HFFc6 (cell line): ENCODE measurements at places on chromosomes 4 and X. TPM values are rescaled to one million over a fixed set of nuclear protein-coding genes. Genes with fewer than 3 reads are reported as not detected.

The NPY5R gene
- not detected in 3 replicates for total RNA-seq

DNA sequence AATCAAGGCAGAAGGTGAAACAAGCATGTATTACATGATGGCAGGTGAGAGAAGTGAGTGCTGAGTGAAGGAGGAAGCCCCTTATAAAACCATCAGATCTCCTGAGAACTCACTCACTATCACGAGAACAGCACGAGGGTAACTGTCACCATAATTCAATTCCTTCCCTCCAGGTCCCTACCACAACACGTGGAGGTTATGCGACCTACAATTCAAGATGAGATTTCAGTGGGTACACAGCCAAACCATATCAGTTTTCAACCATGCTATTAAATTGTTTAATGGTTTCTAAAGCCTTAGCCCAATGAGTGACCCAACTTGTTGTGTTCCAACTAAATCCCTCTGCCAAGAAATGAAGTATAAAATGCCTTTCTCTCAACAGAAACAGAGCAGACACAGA is 519.8 kb downstream of the GBA3 start:
- no peaks in the 10 kb centered on the region for H3K4me1 ChIP-seq
- no peak overlapping the region for H3K4me3 ChIP-seq
- no peaks in the 10 kb centered on the region for H3K36me3 ChIP-seq
- H3K27ac ChIP-seq = no peak overlapping the region
- no peaks in the 10 kb centered on the region for H3K27me3 ChIP-seq

GRCh38 chrX:79336869-79337815 is 30.0 kb downstream of the ITM2A start:
- no peak overlapping the region for H3K4me3 ChIP-seq
- H3K27ac ChIP-seq = no peak overlapping the region
- no peaks in the 10 kb centered on the region for H3K27me3 ChIP-seq
- H3K36me3 ChIP-seq = no peaks in the 10 kb centered on the region

DNA sequence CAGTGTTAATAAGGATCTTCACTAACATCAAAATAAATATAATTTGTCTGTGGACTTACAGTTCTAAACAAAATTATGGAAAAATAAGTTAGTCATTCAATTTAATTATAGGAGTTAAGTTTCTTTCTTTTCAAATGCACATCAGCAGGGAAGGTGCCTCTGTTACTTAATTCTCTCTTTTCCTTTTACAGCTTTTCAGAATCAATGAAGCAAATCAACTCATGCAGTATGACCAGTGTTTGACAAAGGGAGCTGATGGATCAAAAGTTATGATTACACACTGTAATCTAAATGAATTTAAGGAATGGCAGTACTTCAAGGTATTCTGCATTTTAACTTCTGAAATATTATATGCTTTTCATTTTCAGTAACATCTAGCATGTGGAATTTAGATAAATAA is 15.9 kb downstream of the HMGB2 start:
- no peak overlapping the region for H3K4me3 ChIP-seq
- peaks cover 25% of the 10 kb centered on the region for H3K4me1 ChIP-seq
- no peaks in the 10 kb centered on the region for H3K27me3 ChIP-seq
- no peak overlapping the region for H3K27ac ChIP-seq
- DNase-seq = no peak

DNA sequence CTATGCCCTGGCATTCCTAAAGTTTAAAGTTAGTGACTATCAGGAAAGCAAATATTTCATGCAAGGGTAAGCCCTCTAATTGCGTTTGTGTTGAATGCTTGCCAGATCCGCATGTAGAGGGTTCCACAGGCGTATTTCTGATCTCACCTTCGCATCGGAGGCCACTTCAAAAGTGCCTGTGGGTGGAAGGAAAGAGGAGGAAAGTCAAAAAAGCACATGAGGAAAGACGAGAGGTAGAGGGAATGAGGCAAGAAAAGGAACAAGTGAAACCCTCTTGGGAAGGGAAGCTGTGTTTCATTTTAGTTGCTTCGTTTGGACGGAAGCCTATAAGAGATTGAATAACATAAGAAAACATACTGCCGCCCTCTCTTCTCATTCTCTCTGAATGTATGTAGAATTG is 628.8 kb downstream of the SPRY1 start:
- H3K4me1 ChIP-seq = peaks cover 2% of the 10 kb centered on the region
- H3K4me3 ChIP-seq = no peak overlapping the region
- H3K27ac ChIP-seq = no peak overlapping the region
- H3K36me3 ChIP-seq = no peaks in the 10 kb centered on the region

DNA sequence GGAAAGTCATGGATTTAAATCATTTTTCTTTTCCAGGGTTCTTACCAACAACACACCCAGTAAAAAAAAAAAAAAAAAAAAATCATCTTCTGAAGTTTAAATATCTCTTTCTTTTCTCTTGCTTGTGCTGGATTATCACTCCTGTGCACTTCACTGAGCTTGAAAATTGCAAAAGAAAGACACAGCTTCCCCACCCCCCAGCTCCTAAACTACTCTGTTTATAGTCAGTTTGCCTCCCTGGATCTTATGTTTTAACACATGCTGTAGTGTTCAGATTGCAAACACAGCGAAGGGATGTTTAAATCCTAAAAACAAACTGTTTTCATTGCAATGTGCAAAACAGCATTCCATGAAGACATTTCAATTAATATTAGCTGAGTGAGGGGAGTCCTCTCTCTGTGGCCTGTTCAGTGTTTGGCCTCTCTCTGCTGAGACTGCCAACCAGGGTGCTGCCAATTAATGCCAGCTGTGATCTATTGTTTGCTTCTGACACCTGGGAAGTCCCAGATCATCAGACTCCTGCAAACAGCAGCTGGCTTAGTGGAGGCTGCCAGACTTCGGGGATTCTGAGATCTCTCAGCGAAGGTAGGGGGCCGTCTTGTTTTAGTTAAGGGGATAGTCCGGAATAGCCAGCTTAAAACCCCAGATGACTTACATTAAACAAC is 171.1 kb upstream of the PITX2 start:
- H3K4me3 ChIP-seq = no peak overlapping the region
- H3K27me3 ChIP-seq = peaks cover 3% of the 10 kb centered on the region; the same call in 1 of the 2 replicates
- H3K36me3 ChIP-seq = no peaks in the 10 kb centered on the region
- H3K27ac ChIP-seq = no peak overlapping the region
- peaks cover 31% of the 10 kb centered on the region for H3K4me1 ChIP-seq
